ENCODE measurements at places on chromosomes 7 and 10.

DNA sequence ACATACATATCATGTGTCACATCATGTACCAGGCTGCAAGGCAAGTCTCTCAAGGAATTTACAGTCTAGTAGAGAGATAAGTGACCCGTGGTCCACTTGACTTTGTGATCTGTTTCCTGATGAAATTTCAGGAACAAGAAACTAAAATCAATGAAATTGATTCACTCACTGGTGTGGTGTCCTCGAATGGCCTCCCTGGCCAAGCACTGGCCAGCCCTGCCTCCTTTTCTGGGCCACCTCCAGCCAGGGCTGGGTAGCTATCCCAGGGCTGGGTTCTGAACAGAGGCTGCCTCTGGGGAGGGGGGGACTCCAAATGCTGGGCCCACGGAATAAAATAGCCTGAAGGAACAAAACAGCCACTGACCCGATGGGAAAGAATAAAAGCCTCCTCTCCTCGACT is 182.2 kb downstream of the HERPUD2 start:
- no peak for DNase-seq

DNA sequence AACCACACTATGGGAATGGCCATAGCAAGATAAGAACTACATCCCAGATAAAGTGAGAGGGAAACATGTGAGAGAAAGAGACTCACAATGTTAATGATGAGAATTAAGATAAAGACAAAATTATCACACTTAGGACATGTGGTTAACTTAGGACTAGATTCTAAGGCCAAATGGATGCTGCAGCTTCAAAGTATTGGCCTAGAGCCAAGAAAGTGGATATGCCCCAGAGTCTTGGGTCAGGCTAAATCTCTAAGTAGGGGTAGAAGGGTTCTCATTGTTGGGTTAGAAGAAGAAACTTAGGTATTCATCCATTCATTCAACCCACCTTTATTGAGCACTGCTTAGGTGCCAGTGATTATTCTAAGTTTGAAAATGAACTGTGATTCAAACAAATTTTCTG is 818.0 kb downstream of the PHTF2 start:
- no peak for DNase-seq

DNA sequence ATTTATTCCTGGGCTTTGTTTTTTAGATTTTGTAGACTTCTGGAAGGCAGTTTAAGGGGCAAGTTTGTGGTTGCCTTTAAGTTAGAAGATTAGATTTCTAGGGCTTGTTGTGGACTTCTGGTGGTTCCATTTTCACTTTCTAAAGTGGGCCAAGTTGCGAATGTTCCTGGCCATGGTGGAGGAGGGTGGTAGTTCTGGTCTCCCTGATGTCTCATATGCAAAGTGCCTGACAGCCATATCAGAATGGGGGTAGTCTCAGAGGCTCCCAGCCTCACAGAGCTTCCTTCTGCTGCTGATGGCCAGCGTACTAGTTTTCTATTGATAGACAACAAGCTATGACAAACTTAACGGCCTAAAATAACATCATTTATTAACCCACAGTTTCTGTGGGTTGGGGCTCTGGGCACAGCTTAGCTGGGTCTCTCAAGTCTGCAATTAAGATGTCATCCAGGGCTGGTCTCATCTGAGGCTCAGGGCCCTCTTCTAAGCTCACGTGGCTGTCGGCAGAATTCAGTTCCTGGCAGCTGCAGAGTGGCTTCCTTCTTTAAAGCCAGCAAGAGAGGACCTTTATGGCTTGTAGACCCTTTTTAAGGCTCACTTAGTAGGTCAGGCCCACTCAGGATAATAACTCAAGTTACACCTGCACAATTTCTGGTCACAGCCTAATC is 44.8 kb downstream of the BMPER start:
- no peak for DNase-seq

GRCh38 chr10:79947083-79947415 is 1.9 kb downstream of the SFTPD start:
- DNase-seq = no peak

DNA sequence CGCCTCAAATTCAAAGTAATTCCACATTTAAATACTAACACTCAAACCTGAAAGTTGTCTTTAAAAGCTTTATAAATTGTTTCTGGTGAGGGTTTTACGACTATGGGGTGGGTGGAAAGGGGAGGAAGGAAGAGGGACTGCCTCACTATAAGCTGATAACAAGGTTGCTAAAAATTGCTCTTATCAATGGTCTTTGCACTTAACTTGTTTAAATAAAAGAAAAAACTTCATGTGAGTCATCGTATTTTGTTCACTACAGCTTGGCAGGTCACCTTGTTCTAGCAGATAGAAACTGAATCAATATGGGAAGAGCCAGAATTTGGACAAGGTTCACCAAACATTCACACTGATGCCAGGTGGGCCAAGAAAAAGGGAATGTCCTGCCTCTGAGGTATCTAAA is 129.2 kb downstream of the TES start:
- DNase-seq = no peak

DNA sequence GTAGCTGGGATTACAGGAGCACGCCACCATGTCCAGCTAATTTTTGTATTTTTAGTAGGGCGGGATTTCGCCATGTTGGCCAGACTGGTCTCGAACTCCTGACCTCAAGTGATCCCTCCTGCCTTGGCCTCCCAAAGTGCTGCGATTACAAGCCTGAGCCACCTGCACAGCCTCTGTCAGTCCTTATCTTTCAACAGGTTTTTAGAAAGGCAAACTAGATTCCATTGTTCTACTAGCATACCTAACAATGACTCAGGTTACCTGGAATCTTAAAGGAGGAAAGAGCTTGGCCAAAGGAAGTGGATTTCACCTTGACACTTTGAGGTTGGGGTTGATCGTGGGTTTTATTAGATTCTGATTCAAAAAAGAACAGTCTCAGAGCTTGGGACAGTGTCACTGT is 3.2 kb downstream of the ABCC2 start:
- no peak for DNase-seq

GRCh38 chr10:20990604-20991003 is 93.5 kb upstream of the NEBL start:
- DNase-seq = no peak

DNA sequence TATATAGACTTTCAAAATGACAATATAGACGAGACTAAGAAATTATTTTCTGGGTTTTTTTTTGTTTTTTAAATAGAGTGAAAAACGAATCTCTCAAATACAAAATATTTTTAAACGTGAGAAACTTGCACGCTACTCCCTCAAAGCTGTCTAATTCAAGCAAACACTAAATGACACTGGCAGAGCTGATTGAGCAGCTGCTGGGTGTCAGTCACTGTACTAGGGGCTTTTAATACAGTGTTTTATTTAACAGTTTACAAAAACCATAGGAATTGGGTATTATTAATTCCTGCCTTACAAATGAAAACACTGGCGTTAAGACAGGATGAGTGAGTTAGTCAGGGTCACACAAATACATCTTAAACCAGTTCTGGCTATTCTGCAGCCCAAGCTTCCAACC is 1209.6 kb upstream of the C7orf33 start:
- DNase-seq = no peak

GRCh38 chr10:28663576-28664368 is 13.5 kb upstream of the BAMBI start:
- DNase-seq = no peak

DNA sequence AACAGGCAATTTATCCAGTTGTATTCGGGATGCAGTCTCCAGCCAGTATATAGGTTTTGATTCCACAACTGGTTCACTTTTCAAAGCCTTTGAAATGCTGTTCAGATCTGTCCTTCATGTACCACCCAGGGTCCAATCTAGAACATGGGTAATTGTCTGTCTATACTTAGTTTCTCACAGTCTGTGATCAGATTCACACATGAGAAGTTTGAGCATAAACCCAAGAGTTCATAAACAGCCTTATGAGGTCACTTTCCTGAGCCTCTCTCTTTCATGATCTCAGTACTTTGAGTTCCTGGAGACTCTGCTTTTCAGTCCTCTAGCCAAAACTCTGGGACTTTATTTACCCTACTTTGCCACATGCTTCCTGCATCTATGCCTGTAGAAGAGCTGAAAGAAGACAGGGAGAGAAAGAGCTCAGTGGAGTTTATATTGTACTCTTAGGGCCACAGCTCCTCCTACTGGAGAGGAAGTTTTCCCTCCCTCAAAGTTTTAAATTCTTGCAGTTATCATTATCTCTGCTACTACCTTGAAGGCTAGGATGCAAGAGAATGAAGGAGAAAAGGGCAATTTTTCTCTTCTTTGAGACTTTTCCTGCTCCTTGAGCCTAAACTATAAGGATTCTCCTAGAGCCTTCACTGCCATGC is 172.0 kb downstream of the ZEB1 start:
- no peak for DNase-seq

GRCh38 chr10:58742141-58742540 is 229.5 kb downstream of the BICC1 start:
- no peak for DNase-seq

GRCh38 chr10:1515121-1515779 is 222.1 kb downstream of the ADARB2 start:
- DNase-seq = no peak

- DNase-seq = no peak
These were observed 252.8 kb downstream of the TRIL start for GRCh38 chr7:28705350-28705749.

DNA sequence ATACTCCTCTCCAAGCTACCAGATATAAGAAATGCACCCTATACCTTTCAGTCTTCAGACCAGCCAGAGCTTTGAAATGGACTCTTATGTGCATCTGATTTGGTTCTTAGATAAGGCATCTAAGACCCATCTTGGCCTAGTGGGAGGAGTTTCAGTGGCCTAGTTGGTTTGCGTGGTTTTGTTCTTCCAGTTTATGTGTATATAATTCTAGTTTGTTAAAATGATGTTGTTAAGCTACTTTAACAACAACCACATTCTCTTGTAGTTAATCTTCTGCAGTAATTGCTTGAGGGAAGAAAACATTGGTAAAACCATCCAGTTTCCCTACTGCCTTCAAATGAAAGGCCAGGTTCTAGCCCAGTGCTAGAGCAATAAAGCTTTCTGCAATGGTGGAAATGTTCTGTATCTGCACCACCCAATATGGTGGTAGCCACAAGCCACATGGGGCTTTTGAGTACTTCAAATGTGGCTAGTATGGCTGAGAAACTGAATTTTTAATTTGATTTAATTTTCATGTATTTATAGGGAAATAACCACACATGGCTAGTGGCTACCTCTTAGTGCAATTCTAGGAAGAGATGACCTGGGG is 66.3 kb downstream of the KLHDC10 start:
- DNase-seq = no peak

- DNase-seq = no peak
These were observed 31.4 kb downstream of the POR start for GRCh38 chr7:75946207-75946855.

GRCh38 chr7:117764031-117764430 is 109.2 kb downstream of the CTTNBP2 start:
- DNase-seq = no peak

GRCh38 chr7:101680406-101681145 is 51.5 kb upstream of the MYL10 start:
- no peak for DNase-seq

GRCh38 chr10:68082872-68083271 is 7.8 kb upstream of the HERC4 start:
- DNase-seq = no peak

DNA sequence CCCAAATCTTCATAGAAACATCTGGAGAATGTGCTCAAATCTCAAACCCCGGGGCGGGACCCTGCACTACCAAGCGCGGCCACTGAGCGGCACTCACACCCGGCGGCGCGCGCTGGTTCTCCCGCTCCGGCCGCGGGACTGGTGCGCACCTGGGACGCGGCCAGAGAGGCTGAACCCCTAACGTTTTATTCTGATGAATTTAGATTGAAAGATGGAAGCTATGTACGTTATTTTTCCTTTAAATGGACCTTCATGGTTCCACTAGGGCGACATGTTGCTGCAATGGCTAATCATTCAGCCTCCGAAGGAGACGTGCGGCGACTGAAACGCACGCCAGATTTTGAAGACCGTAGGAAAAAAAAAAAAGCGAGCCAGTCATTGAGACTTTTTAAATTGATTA is 107.0 kb upstream of the INSIG1 start:
- no peak for DNase-seq

DNA sequence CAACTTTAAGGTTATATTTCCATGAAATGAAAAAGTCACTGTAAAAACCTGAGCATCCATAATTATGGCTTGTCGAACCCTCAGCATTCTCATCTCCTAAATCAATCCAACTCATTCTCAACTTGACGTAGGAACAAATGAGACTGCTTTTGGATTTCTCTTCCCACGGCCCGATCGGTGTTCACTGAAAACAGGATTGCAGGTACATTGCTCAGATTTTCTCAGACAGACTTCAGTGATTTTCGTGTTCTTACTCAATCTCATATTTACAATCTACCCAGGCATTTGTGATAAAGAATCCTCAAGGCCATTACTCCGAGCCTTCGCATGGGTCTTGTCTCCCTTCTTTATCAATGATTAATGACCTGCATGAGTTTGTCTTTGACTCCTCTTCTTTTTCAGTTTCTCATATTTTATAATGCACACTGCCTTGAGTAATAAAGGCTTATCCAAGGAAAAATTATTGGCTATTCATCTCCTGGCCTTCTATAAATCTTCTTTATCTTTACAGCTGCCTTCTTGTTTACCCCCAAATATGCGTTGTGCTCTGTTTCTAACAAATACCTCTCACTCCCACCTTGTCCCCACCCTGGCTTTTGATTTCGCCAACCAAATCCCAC is 90.4 kb upstream of the MYO3A start:
- DNase-seq = no peak

DNA sequence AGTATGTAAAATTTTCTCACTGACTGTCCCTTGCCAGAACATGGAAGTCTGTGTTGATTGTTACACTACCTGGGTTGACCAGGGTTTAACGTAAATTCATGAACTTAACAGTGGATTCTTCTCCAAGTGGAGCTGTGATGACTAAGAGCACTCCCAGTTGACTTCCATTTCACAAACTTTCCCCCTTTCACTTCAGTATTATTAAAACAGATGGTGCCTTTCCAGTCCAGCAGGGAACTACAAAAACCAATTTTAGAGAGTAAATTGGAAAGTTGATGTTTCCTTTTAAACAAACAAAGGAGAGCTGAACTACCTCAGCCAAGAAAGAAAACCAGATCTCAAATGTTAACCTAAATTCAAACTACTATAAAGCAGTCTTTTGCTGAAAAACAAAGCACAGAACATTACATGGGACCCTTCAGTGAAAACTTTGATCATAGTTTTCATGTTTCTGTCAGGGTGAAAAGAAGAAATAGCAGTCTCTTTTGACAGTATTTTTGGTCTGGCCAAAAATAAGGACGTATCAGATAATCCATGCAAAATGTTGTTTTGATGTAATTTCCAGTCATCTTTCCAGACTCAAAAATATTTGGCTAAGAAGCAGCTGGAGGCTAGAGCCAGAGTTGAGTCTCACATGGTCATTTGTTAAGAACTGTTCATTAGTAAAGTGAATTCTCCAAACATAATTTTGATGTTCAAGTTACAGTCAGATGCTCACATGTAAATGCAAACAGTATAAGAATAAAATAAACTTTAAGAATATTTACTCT is 479.9 kb upstream of the AKR1E2 start:
- DNase-seq = no peak

- no peak for DNase-seq
These were observed 49.3 kb upstream of the ITPRID1 start for GRCh38 chr7:31464601-31465000.

Measured in esophagus squamous epithelium (tissue), 5 donors.